ENCODE measurements at places on chromosomes 11 and 22.

DNA sequence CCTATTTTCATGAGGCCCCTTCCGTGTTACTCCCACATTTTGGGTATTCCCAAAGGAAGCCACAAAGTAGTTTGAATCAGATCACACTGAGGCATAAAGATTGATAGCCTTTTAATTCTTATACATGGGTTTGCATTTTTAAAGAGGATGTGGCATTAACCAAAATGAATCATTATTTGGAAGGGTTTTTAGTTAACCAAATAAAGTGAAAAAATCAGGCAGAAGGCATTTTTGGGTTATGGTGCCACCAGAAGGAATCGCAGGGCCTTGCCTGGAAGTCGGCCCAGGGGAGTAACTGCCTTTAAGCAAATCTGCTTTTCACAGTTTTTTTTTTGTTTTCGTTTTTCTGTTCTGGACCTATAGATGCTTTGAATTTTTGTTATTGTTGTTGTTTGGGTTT, 55.4 kb downstream of the HSD17B12 start:
- no peak overlapping the region for H3K4me3 ChIP-seq
- no peaks in the 10 kb centered on the region for H3K36me3 ChIP-seq
- peaks cover 40% of the 10 kb centered on the region for H3K4me1 ChIP-seq
- DNase-seq, result no peak

DNA sequence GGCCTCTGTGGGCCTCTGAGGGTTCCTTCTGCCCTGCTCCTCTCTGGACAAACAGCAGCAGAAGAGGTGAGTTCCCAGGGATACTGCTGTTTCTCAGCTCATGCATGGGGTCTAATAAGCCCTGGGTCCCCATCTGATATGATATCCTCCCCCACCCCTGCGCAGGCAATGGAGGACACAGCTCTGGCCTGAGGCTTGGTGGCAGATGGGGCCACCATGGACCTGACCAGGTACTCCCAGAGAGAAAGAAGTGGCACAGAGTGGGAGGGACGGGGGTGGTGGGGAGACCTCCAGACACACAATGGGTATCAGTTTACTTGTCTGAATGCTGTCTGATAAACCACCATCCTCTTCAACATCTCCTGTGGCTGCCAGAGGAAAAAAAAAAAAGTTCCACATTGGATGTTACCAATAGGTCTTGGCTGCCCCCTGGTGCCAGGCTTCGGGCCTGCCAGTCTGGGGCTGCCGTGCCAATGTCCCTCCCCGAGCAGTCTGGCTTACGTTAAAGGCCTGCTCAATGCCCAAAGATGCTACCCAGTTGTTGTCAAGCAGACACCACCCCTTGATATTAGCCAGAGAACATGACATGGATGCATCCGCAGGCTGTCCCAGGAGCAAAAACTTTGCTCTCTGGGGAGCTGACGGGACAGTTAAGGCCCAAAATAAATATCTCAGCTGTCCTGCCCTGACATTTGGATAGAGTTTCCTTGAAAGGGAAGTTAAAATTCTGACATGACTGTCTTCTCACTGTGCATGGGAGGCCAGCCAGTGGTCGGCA, 27.9 kb upstream of the ABCC8 start:
- no peaks in the 10 kb centered on the region for H3K4me1 ChIP-seq
- no peak overlapping the region for H3K4me3 ChIP-seq
- DNase-seq, result peak; percentile 90
- H3K27me3 ChIP-seq, result no peaks in the 10 kb centered on the region

GRCh38 chr22:38455530-38456271, 702 bp upstream of the KCNJ4 start:
- no peak for DNase-seq
- no peaks in the 10 kb centered on the region for H3K36me3 ChIP-seq
- H3K27me3 ChIP-seq, result no peaks in the 10 kb centered on the region
- H3K27ac ChIP-seq, result no peak overlapping the region
- H3K4me1 ChIP-seq, result no peaks in the 10 kb centered on the region

DNA sequence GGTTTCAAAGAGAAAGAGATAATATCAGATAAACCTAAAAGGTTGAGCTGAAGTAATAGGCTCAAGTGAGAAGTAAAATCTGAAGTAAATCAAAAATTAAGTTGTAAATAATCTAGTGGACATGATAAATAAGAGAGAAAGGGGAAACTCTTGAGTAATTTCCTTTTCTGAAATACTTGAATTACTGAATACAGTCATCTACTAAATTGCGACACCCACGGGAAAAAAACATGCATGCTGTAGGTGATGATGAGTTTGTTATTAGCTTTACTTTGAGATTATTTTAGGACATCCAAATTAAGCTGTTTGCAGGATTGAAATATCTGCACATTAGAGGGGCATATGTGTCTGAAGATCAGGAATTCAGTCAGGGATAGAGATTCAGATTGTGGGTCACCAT, 50.0 kb upstream of the CARD18 start:
- DNase-seq, result no peak
- H3K4me1 ChIP-seq, result no peaks in the 10 kb centered on the region
- no peaks in the 10 kb centered on the region for H3K27me3 ChIP-seq
- no peak overlapping the region for H3K4me3 ChIP-seq
- H3K36me3 ChIP-seq, result no peaks in the 10 kb centered on the region

DNA sequence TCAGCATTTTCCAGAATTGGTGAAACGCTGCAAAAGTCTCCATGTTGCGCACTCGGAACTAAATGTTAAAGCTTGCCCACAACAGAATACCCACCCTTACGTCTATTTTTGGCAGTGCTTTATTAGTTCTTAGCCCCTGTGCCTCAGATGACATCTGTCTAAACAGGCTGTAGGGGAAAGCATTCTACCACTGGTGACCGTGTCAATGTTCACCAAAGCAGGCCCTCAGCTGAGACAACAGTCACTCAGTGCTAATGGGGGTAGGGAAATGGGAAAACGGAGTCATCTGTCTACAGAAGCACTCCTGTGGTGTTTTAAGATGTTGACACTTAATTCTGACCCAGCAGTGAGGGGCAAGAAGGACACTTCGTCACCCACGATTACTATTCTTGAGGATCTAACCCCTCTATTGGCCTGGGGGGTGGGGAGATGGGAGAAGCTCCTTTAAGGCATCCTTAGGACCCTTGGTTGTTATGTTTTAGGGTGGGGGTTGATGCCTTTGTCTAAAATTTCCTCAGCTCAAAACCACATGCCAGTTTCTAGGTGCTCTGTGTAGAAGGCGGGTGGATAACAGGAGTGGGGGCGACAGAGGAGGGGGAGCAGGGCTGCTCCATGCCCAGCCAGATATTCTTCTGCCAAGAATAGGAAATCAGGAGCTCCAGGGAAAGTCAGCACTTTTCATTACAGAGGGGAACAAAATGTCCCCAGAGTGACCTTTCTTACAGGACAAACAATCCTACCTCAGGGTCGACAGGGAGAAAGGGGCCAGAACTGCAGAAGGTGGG, 15.6 kb upstream of the MFRP start:
- peak overlapping the region; percentile 88 for H3K27ac ChIP-seq
- H3K36me3 ChIP-seq, result no peaks in the 10 kb centered on the region
- peaks cover 37% of the 10 kb centered on the region for H3K4me1 ChIP-seq
- no peak overlapping the region for H3K4me3 ChIP-seq

- DNase-seq, result no peak
- no peak overlapping the region for H3K4me3 ChIP-seq
- H3K36me3 ChIP-seq, result no peaks in the 10 kb centered on the region
- no peak overlapping the region for H3K27ac ChIP-seq
Measured at GRCh38 chr11:72308226-72309073, 64.5 kb upstream of the PHOX2A start.

DNA sequence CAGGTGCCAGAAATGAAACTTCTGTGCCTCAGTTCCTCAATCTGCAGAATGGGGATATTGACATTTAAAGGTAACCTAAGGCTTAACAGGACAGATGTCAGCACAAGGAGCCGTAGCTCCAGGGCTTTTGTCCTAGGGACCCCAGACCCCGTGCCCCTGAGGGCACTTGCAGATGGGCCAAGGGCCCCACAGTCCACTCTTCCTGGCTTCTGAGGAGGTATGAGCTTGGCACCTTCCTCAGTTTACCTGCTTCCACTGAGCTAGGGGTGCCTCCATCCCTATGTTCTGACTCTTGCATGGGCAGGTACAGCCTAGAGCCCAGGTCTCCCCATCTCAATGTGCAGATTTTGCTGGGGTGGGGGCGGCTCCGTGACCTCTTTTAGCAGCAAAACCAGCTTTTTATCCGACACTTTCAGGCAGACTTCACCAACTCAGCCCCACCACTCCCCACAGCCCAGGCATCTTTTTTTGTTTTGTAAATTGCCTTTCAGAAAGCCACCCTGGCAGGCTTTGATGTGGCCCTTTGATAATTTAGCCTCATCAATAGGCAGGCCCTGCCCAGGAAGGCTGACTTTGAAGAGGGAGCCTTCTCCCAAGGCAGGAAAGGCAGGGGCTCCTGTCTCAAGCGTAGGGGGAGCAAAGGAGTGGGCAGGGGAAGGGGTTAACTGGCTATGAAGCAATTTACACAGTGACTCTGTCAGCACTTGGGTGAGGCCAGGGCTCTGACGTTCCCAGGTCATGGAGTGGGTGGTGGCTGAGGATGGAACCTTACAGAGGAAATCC, 23.7 kb upstream of the FGF3 start:
- no peaks in the 10 kb centered on the region for H3K27me3 ChIP-seq
- no peak overlapping the region for H3K4me3 ChIP-seq
- H3K27ac ChIP-seq, result no peak overlapping the region
- DNase-seq, result no peak

GRCh38 chr11:116792144-116792868, 627 bp upstream of the APOA5 start:
- DNase-seq, result no peak
- no peak overlapping the region for H3K27ac ChIP-seq
- peaks cover 20% of the 10 kb centered on the region for H3K4me1 ChIP-seq
- no peaks in the 10 kb centered on the region for H3K36me3 ChIP-seq
- no peaks in the 10 kb centered on the region for H3K27me3 ChIP-seq

- H3K27ac ChIP-seq, result no peak overlapping the region
- no peaks in the 10 kb centered on the region for H3K4me1 ChIP-seq
- no peak for DNase-seq
- no peaks in the 10 kb centered on the region for H3K36me3 ChIP-seq
- no peaks in the 10 kb centered on the region for H3K27me3 ChIP-seq
Measured at GRCh38 chr11:108927791-108928545, 263.1 kb downstream of the DDX10 start.

- no peaks in the 10 kb centered on the region for H3K4me1 ChIP-seq
- no peaks in the 10 kb centered on the region for H3K27me3 ChIP-seq
- no peaks in the 10 kb centered on the region for H3K36me3 ChIP-seq
- no peak overlapping the region for H3K4me3 ChIP-seq
- no peak for DNase-seq
- no peak overlapping the region for H3K27ac ChIP-seq
Measured at GRCh38 chr11:78548911-78549590, 25.6 kb downstream of the NARS2 start.

- no peaks in the 10 kb centered on the region for H3K27me3 ChIP-seq
- no peak overlapping the region for H3K27ac ChIP-seq
Measured at GRCh38 chr11:33920838-33921613, 29.1 kb upstream of the LMO2 start.

DNA sequence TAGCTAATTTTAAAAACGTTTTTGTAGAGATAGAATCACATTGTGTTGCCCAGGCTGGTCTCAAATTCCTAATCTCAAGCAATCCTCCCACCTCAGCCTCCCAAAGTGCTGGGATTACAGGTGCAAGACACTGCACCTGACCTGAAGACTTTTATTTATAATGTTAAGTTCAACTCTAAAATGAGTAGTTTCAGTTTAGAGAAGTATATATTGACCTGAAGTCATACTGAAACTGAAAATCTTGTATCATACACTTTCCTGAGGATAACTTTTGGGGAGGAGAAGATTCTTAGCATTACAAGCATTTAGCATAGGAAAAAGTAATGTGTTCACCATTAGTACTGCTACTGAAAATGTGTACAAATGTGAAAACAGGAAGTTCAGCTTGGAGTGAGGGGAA, 249.3 kb downstream of the CASP12 start:
- no peak overlapping the region for H3K4me3 ChIP-seq
- no peak for DNase-seq
- H3K36me3 ChIP-seq, result no peaks in the 10 kb centered on the region
- no peaks in the 10 kb centered on the region for H3K4me1 ChIP-seq

GRCh38 chr11:94705419-94705818, 62.7 kb upstream of the AMOTL1 start:
- no peak overlapping the region for H3K4me3 ChIP-seq
- no peak for DNase-seq
- no peak overlapping the region for H3K27ac ChIP-seq
- no peaks in the 10 kb centered on the region for H3K27me3 ChIP-seq
- H3K36me3 ChIP-seq, result no peaks in the 10 kb centered on the region

GRCh38 chr11:21896746-21897602, 295.9 kb upstream of the ANO5 start:
- H3K36me3 ChIP-seq, result no peaks in the 10 kb centered on the region
- DNase-seq, result no peak
- no peaks in the 10 kb centered on the region for H3K4me1 ChIP-seq
- no peak overlapping the region for H3K4me3 ChIP-seq
- no peak overlapping the region for H3K27ac ChIP-seq
- no peaks in the 10 kb centered on the region for H3K27me3 ChIP-seq

DNA sequence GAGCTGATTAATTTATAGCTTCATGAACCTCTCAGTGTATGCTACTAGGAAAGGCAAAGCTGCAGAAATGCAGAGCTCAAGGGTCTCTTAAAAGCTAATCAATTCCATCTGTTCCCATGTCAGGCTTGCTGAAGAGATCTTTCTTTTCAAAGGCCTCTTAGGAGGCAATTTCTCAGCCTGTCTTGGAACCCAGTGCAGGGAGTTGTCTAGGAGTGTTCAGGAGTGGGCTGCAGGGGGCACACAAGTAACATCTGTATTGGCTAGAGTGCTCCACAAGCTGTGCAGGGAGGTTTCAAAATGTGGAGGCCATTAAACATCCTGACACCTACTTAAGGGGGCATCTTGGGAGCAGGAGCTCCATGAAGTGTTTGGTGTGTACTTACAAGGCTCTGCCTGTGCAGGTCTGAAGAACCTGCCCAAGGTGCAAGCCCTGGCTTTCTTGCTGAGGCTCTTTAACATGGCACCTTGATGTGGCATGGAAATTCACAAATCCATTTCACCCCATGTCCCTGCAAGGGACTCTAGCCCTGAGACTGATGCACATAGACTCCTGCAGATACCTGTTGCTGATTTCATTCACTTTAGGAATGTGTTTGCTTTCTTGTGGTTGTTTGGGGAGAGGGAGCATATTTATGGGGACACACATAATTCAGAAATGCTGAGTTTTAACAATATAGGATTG, 134.7 kb downstream of the ME3 start:
- no peak for DNase-seq
- no peaks in the 10 kb centered on the region for H3K27me3 ChIP-seq
- no peaks in the 10 kb centered on the region for H3K36me3 ChIP-seq
- no peaks in the 10 kb centered on the region for H3K4me1 ChIP-seq
- no peak overlapping the region for H3K4me3 ChIP-seq

- H3K36me3 ChIP-seq, result no peaks in the 10 kb centered on the region
- H3K27me3 ChIP-seq, result no peaks in the 10 kb centered on the region
- no peak overlapping the region for H3K4me3 ChIP-seq
- no peak for DNase-seq
Measured at GRCh38 chr22:30777587-30777986, 82.9 kb downstream of the OSBP2 start.

DNA sequence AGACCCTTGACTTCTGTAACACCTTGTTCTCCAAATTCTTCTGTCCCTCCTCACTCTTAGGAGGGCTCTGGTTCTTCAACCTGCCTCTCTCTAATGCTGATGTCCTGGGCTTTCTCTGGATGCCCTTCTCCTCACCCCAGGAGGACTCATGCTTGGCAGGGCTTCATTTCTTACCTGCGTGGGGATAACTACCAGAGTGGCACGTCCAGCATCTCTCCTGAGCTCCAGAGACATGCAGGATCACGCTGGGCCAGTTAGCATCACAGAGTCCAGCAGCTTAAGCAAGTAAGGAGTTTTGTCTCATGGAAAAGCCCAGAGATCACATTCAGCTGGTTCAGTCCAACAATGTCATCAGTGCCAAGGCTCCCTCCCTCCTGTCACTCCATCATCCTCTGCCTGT, 36.4 kb downstream of the RTL6 start:
- no peak overlapping the region for H3K4me3 ChIP-seq
